ENCODE measurements at places on chromosomes 2 and 18. TPM values are rescaled to one million over a fixed set of nuclear protein-coding genes. Genes with fewer than 3 reads are reported as not detected.

XRCC5 gene
- total RNA-seq = 187 TPM

RFTN2 gene
- 8.9 TPM for total RNA-seq

- no peak for ATAC-seq
Observed at GRCh38 chr2:233053928-233054784, 6.0 kb upstream of the INPP5D start.

DNA sequence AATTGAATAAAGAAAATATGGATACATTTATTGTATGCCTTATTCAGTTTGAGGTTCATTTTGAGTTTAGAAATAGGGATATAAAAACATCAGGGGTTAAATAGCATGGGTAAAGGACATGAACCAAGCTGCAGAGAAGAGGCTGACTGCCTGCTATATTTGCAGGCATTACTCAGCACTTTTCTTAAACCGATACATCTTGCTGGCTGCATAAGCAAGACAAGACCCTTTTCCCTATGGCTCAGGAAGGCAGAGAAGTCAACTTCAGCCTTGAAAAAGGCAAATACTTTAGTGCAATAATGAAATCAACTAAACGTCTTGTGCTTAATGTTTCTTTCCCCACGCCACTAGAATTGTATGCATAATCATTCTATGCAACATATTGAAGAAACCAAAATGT is 36.4 kb downstream of the SCN1A start:
- ATAC-seq = no peak

DNA sequence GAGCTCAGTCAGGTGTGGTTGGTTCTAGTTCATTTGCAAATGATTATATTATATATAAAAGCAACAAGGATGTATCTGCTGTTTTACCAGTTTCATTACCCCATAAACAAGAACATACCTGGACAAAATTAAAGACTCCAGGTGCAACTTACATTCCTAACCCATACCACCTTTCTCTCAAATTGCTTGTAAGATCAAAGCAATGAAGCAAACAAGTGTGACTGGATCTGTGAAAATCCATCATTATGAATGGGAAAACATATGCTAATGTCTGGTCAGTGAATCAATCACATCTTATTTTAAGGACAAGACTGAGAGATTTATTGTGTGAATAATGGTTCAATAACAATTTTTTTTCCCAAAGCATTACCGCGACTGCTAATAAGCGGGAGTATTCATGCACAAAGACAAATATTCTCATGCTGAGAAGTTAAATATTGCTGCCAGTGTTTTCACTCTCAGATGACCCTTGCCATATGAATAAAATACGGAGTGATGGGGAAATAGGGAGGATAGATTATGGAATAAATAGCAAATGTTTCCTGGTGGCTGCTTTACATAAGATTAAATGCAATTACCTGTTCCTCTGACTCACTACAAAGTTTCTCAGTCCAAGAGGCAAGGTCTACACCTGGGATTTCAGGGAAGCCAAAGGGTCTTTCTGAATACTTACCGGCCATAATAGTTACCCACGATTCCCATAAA is 59.3 kb downstream of the WDR75 start:
- no peak for ATAC-seq

Measured in gastroesophageal sphincter (tissue), 4 donors.